ENCODE measurements at places on chromosomes 1 and 21.

GRCh38 chr1:193183019-193183627, 3.3 kb downstream of the B3GALT2 start:
- DNase-seq: peak; percentile 75

DNA sequence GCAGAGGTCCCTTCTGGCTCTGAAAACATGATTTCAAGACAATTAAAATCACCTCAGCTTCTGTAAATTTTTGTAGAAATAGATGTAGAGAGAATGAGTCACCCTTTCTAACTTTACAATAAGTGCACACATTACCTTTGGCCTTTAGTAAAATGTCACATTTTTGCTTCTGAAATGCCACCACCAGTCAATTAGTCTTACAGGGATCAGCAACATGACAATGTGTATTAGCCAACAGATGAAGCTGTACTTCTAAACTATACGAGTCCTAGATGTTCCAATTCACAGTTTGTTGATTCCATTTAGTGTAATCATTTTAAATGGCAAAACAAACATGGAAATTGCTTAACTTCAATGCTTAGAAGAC, 23.1 kb downstream of the C21orf91 start:
- no peak for DNase-seq

DNA sequence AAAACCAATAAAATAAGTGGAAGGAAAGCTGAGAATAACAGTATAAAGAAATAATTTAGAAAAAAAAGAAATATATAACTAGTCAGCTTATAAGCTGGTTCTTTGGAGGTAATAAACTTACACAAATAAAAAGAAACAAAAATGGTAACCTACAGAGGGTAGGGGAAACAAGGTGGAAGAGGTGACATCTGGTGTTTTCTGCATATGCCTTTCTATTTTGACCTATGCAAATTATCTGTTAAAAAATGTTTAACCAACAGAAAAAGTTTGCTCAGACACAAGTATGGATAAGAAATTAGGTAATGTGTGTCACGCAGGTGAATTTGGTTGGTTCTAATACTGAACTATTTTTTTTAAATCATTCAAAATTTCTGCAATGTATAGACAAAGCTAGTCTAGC, 53.6 kb upstream of the DMRTA2 start:
- no peak for DNase-seq

DNA sequence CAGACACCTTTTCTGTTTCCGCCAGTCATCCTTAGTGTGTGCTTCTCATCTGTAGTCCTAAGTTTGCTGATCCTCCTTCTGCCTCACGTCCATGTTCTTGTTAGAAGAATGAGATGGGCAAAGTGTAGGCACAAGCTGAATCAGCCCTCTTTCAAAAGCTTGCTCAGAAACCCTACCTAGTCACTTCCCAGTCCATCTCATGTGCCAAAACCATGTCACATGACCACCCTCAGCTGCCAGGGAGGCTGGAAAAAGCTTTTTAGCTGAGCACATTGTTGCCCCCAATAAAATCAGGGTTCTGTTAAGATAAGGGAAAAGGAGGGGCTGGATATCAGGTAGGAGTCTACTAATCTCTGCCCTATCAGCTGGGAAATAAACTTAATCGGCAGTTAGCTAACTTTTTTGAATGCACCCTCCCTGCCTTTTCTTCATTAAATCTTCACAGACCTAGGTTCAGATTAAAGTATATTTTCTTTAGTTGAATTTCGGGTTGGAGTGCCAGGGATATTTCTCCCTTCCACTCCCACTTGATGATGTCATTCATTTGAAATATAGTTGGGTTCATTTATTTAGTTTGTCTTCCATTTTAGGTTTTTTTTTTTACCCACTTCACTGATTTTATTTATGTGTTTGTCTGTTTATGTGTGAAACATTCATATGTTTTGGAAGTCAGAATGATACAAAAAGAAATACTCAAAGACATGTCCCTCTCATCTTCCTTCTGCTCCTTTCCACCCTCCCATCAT, 129.2 kb downstream of the ROR1 start:
- no peak for DNase-seq

GRCh38 chr1:180893614-180894013, 19.1 kb upstream of the KIAA1614 start:
- DNase-seq: no peak

DNA sequence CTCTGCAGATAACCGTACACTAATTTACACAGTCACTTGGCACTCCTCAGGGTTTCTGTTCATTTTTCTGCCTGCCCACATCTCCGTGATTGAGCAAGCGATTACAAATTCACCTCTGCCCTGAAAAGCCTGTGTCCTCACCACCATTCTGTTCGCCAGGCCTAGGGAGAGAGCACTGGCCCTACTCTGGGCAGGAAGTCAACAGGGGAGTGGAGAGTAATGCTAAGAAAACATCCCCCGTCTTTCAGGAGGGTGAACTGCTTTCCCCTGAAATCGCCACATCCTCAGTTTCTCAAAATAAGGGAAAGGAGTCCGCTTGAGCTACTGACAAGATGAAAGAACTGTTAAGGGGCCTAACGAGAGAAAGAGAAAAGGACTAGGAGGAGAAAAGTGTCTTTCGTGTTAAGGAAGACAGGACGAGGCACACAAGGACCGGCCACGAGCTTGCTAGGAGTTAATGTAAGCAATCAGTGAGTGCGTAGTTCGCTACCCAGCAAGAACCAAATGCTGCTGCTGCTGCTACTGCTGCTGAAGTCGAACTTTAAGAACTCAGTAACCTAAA, 632 bp downstream of the PEX19 start:
- peak; percentile 91 for DNase-seq

Measured in inflammatory macrophage treated with lipopolysaccharide for 1 hour (primary cell).